Left renal pelvis (tissue), 4 donors: ENCODE measurements at places on chromosomes 3 and 15. TPM values are rescaled to one million over a fixed set of nuclear protein-coding genes. Genes with fewer than 3 reads are reported as not detected.

Gene FAM43A
- 13.3 TPM for polyA plus RNA-seq

Gene ZNF80
- polyA plus RNA-seq = not detected

Gene CFAP20DC
- polyA plus RNA-seq = 2.3 TPM

Gene CFAP100
- polyA plus RNA-seq = 0.46 TPM

Gene SERPINI1
- 88.4 TPM for polyA plus RNA-seq

Gene PDCD10
- polyA plus RNA-seq = 88.6 TPM

Gene ADCY5
- 9.3 TPM for polyA plus RNA-seq

Gene ETV5
- 30.4 TPM for polyA plus RNA-seq

Gene MCF2L2
- 0.96 TPM for polyA plus RNA-seq

Gene AQR
- 52.2 TPM for polyA plus RNA-seq

Gene KLF15
- 15.8 TPM for polyA plus RNA-seq

Gene SLC27A2
- polyA plus RNA-seq = 60.5 TPM

Gene SCG5
- 28.3 TPM for polyA plus RNA-seq

Gene NR1I2
- polyA plus RNA-seq = 0.60 TPM

Gene EPHB3
- polyA plus RNA-seq = 31.3 TPM
